ENCODE measurements at places on chromosomes 12 and 14. TPM values are rescaled to one million over a fixed set of nuclear protein-coding genes. Genes with fewer than 3 reads are reported as not detected.
A peak's percentile ranks its signal among the peaks of the same experiment; 100 is the strongest.

- no peak overlapping the region for H3K27ac ChIP-seq
- H3K4me3 ChIP-seq: no peak overlapping the region
- H3K4me1 ChIP-seq: no peaks in the 10 kb centered on the region
- H3K27me3 ChIP-seq: peaks cover 43% of the 10 kb centered on the region
- DNase-seq: no peak
Observed at GRCh38 chr12:69616025-69616424, 5.3 kb upstream of the LRRC10 start.

- peaks cover 11% of the 10 kb centered on the region for H3K4me1 ChIP-seq
- H3K4me3 ChIP-seq: no peak overlapping the region
- peaks cover 5% of the 10 kb centered on the region for H3K27me3 ChIP-seq
- no peak overlapping the region for H3K27ac ChIP-seq
Observed at GRCh38 chr14:91899806-91900205, 32.5 kb upstream of the TC2N start.

DNA sequence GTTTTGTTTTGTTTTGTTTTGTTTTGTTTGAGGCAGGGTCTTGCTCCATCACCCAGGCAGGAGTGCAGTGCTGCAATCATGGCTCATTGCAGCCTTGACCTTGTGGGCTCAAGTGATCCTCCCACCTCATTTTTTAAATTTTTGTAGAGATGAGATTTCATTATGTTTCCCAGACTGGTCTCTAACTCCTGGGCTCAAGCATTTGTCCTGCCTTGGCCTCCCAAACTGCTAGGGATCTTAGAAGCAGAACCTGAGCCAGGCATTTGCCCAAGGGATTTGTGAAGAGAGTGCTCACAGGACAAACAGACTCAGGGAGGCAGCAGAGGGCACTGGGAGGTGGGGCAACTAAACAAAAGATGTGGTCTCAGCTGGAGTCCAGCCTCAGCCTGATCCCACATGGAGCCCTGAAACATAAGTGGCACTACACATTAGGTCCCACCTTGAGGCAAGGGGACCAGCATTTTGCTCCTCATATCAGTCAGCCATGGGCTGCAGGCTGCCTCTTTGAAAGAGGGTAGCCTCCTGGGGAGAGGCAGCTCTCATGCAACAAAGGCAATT is 86.2 kb upstream of the CMKLR1 start:
- H3K27me3 ChIP-seq: peaks cover 40% of the 10 kb centered on the region
- peaks cover 2% of the 10 kb centered on the region for H3K4me1 ChIP-seq
- no peak overlapping the region for H3K4me3 ChIP-seq
- no peak overlapping the region for H3K27ac ChIP-seq

The SERPINA3 gene
- total RNA-seq: not detected

DNA sequence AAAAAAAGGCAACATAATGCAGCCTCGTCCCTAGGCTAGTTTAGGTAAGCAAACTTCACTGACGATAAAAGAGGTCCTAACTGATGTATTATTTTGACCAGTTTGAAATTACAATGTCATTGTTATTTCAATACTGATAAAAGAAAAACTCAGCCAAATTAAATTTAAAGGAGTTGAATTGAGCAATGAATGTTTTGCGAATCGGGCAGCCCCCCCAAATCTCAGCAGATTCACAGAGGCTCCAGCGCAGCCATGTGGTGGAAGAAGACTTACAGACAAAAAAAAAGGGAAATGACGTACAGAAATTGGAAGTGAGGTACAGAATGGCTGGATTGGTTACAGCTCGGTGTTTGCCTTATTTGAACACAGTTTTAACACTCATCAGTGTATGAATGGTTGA is 8.2 kb upstream of the LDHB start:
- peaks cover 2% of the 10 kb centered on the region for H3K36me3 ChIP-seq
- DNase-seq: no peak
- no peak overlapping the region for H3K27ac ChIP-seq
- H3K4me1 ChIP-seq: peaks cover 3% of the 10 kb centered on the region

The C1QL4 gene
- total RNA-seq: not detected

- H3K36me3 ChIP-seq: no peaks in the 10 kb centered on the region
- no peaks in the 10 kb centered on the region for H3K4me1 ChIP-seq
- no peak overlapping the region for H3K4me3 ChIP-seq
- H3K27me3 ChIP-seq: no peaks in the 10 kb centered on the region
- no peak overlapping the region for H3K27ac ChIP-seq
Observed at GRCh38 chr14:53979747-53980642, 23.4 kb upstream of the BMP4 start.

The EMP1 gene
- total RNA-seq: 14.0 TPM

The PPP2R5E gene
- 44.3 TPM for total RNA-seq

GRCh38 chr14:94304243-94304642 is 11.2 kb upstream of the SERPINA10 start:
- H3K27me3 ChIP-seq: no peaks in the 10 kb centered on the region
- H3K4me3 ChIP-seq: no peak overlapping the region
- no peaks in the 10 kb centered on the region for H3K4me1 ChIP-seq
- DNase-seq: no peak
- H3K27ac ChIP-seq: no peak overlapping the region

GRCh38 chr12:109767991-109768900 is 54.6 kb downstream of the FAM222A start:
- H3K4me3 ChIP-seq: no peak overlapping the region
- no peak overlapping the region for H3K27ac ChIP-seq
- peaks cover 9% of the 10 kb centered on the region for H3K27me3 ChIP-seq
- no peak for DNase-seq
- peaks cover 3% of the 10 kb centered on the region for H3K36me3 ChIP-seq
- no peaks in the 10 kb centered on the region for H3K4me1 ChIP-seq

DNA sequence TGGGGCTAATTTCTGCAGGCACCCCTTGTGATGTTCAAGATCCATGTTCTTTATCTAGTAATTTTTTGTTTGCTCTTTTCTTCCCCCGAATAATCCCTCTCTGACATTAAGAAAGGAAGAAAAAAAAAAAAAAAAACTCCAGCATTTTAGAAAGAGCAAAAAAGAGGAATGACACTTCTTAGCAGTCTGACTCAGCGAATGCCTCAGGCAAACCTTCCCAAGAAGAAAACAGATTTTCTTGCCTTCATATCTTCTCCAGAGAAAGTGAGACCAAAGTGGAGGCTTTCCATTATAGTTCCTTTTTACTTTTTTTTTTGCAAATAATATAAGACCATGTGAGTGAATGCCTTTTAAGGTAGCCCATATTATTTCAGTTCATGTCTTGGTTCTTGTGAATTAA is 479.0 kb upstream of the SYT1 start:
- H3K4me3 ChIP-seq: no peak overlapping the region
- no peaks in the 10 kb centered on the region for H3K36me3 ChIP-seq
- H3K27ac ChIP-seq: no peak overlapping the region
- no peak for DNase-seq
- no peaks in the 10 kb centered on the region for H3K4me1 ChIP-seq
- H3K27me3 ChIP-seq: no peaks in the 10 kb centered on the region

DNA sequence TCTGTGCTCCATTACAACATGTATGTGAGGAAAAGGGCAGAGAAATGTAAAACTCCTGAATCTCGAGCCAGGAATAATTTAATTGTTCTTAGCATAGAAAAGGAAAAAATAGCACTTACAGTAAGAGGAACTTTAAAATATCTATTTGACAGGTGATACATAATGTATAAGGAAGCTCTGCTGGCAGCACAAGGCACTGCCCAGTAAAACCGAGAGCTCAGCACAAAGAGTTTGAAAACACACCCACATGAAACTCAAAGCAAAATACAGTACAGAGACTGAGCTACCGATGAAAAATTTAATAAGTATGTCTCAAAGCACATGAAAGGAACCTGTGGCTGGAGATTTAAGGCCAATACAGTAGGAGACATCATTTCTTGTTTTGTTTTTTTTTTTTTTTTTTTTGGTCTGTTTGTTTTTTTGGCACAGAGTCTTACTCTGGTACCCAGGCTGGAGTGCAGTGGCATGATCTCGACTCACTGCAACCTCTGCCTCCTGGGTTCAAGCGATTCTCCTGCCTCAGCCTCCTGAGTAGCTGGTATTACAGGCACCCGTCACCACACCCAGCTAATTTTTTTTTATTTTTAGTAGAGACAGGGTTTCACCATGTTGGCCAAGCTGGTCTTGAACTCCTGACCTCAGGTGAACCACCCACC is 19.2 kb downstream of the CLIP1 start:
- peak overlapping the region; percentile 29 for H3K27ac ChIP-seq
- H3K36me3 ChIP-seq: no peaks in the 10 kb centered on the region
- peaks cover 28% of the 10 kb centered on the region for H3K4me1 ChIP-seq
- no peak overlapping the region for H3K4me3 ChIP-seq

All from T-helper 17 cell (primary cell).